ENCODE measurements at places on chromosomes 6 and 20.

- DNase-seq: no peak
Observed at GRCh38 chr6:155147958-155148663, 115.7 kb upstream of the CLDN20 start.

DNA sequence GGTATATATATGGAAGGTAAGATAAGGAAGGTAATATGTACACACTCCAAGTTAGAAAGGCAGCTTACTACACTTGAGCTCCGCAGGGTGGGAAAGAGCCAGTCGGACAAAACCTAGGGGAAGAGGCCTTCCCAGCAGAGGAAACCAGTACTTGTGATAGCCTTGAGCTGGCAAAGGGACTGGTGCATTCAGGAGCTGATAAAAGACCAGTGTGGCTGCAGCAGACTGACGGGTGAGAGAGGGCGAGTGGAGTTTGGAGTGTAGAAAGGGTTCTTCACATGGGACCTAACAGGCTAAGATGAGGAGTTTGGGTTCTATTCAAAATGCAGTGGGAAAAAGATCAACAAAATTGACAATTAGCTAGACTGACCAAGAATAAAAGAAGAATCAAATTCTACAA is 49.3 kb upstream of the KIF13A start:
- no peak for DNase-seq

GRCh38 chr6:18088419-18089296 is 33.8 kb downstream of the NHLRC1 start:
- DNase-seq: no peak

DNA sequence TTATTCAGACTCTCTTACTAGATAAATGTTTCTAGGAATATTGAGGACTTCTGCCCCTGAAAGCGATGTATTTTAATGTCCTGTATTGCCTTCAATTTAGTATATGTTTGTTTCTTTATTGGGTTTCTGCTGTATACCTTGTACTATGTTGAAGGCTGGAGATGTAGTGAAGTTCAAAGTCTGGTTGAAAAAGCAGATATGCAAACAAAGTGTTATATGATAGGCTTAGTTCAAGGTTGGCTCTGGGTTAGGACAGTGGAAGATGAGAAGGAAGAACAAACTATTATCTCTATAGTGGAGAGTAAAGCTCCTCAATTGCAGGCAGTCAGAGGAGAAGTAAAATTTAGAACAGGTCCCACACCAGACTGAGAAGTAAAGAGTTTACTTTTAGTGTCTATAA is 36.3 kb upstream of the ADGRG6 start:
- no peak for DNase-seq

DNA sequence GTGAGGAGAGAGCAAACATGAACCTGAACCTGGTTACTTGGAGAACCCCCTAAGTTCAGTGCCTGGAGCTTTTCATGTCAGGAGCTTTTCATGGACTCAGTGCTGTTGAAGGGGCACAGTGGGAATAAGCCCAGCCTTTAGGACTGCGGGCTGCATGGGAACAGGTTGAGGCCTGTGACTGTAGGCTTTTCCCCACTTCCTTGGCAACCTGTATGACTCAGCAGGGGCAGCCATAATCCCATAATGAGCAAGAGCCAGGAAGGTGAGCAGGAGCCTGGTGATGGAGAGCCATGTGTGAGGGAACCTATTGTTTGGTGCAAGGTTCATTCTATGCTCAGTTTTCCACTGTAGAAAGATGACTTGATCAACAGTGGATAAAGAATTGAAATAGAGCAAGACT is 23.4 kb downstream of the MEP1A start:
- DNase-seq: no peak

- no peak for DNase-seq
Observed at GRCh38 chr20:24690408-24690807, 221.0 kb downstream of the SYNDIG1 start.

DNA sequence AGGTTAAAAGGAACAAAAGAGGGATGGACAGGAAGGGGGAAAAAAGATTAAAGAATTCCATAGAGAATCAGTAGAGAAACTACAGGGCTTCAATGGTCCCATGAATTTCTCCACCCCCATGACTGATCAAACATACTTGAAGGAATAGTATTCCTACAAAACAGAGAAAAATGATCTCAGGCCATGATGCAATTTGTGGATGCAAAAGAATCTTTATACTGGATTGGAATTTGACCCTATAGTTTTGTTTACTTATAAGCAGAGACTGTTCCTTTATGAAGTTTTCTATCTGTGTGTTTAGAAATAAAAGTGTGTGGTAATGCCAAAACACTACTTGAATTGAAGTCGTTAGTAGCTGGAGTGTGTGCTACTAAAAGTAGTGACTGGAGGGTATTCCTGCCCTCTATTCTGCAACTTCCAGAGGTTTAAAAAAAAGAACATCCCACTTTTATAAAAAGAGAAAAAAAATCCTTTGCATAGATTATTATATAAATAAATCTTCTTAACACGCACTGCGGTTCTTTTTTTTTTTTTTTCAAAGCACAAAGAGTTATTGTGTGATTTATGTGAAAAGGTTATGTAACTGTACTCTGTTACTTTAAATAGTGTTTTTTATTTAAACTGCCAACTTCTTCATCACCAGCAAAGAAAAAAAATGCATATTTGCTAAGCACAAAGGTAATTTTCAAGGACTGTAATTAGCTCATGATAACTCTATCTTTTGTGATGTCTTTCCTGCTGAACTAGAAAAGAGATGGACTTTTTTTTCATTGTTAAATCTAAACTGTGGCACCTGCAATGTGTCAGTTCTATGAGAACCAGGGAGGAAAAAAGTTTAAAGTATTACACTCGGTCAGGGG is 214.5 kb upstream of the CITED2 start:
- no peak for DNase-seq

Measured in NCI-H1417 treated with DMSO at 0.1 percent for 48 hours (cell line).